ENCODE measurements at places on chromosomes 16 and 17.

DNA sequence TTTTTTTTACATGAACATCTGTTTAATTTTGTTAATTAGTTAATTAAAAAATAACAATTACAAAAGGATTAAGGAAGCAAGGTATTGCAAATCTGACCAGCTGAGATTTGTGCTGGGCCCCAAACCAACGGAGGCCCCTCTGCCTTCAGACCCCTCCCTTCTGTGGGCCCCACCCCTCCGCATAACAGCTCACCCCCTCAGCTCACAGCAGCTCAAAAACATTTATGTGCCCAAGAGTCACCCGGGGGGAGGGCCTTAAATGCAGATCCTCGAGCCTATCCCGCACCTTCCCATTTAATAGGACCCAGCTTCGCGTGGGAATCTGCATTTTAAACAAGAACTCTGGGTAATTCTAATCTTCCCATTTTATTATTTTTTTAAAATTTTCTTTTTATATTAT, 75.0 kb downstream of the MGAT5B start:
- DNase-seq: no peak

- no peak for DNase-seq
These were observed 338.9 kb downstream of the CA10 start for GRCh38 chr17:51819341-51820219.

- no peak for DNase-seq
These were observed 789.6 kb downstream of the CDH8 start for GRCh38 chr16:61246592-61246991.

GRCh38 chr17:45428050-45428617, 4.5 kb downstream of the ARHGAP27 start:
- peak; percentile 87 for DNase-seq

- no peak for DNase-seq
These were observed 23.2 kb upstream of the ARHGAP17 start for GRCh38 chr16:25038239-25038954.

DNA sequence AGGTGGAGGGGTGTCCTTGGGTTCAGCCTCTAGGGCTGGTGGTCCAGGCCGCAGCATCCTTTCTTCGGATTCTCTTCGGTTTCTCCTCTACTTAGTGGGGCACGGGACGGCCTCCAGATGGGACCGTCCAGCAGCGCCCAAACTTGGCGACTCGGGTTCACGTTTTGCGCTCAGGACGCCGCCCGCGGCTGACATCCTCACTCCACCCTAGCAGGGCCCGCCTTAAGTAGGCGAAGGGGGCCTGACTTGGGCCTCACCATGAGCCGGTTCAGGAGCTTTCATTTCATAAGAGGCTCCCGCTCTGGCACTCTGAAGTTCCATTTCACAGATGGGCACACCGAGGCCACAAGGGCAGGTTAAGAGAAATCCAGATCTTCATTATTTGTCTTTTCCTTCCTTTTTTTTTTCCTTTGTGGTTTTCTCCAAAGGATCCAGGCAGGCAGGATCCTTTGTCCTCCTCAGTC, 141.2 kb downstream of the SEC14L1 start:
- DNase-seq: peak; percentile 74

DNA sequence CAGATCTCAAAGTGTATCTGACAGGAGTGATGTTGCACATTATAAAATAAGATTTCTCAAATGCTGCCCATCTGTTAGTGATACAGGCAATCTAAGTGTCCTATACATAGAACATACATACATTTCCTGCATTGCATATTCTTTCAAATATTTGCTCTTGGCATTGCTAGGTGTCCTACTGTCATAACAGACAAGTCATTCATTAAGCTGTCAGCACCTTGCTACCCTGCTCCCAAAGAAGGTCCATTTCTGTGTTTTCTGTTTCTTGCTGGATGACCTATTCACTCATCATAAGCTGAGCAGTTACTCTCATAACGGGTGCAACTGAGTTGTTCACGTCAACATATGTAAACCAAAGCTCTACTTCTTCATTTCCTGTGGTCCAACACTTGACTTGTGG, 719.0 kb downstream of the KCNJ2 start:
- no peak for DNase-seq

DNA sequence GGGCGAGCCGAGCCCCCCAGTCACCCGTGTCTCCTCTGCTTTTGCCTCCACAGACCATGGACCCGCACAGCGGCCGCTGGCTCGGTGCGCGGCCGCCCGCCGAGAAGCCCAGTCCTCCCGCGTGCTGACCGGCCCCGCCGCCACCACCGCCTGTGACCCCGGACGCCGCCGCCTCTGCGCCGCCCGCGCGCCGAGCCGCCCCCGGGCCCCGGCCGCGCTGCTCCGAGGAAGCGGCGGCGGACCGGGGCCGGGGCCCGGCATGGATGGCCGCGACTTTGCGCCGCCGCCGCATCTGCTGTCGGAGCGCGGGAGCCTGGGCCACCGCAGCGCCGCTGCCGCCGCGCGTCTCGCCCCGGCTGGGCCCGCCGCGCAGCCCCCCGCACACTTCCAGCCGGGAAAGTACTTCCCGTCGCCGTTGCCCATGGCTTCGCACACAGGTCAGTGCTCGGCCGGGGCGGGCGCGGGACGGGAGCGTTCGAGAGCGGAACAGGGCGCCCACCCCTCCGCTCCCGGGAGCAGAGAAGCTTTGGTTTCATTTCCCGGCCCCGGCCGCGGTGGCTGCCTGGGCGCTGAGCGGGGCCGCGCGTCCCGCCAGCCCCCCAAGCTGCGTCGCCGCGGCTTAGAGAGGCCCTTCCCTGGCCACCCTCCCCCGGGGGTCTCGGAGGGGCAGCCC, 4.4 kb downstream of the BAHCC1 start:
- peak; percentile 81 for DNase-seq

- no peak for DNase-seq
These were observed 19.1 kb downstream of the SBK1 start for GRCh38 chr16:28311413-28311812.

- no peak for DNase-seq
These were observed 2.7 kb upstream of the RRAD start for GRCh38 chr16:66927918-66928649.

GRCh38 chr17:21089933-21090901, 36.5 kb upstream of the DHRS7B start:
- DNase-seq: no peak

GRCh38 chr17:7845359-7846062, 9.4 kb upstream of the TMEM88 start:
- DNase-seq: no peak

DNA sequence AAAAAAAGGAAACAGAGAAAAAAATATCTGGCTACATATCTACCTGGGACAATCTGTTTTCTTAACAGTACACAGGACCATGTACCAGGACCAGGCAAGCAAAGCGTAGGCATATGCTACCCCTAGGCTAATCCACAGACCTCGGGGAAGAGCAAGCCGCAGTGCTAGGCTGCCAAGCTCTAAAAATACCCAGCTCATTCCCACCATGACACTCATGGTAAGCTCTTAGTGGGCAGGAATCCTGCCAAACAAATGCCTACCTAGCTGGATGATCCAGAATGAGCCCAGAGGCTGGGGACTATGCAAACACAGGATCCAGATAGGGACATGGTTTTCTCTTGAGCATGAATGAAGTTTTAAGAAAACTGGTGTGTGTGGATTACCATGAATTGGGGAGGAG, 95.6 kb downstream of the GRIN2A start:
- no peak for DNase-seq

- DNase-seq: no peak
These were observed 4.0 kb upstream of the LMF1 start for GRCh38 chr16:974611-975261.

DNA sequence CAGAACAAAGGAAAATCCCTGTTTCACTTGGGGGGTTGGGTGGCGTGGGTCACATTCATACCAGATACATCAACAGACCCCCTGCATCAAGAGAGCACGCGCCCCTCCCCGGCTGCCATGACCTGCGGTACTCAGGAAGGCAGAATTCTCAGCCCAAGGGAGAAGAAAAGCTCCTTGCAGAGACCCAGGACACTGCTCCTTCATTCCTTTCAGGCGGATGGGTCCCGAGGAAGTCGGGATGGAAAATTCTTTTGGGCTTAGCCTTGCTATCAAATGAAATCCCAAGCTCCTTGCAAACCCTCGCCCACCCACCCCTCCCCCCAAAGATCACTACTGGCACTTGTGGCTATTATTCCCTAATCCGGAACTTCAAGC, 40.6 kb downstream of the HIC1 start:
- DNase-seq: no peak

GRCh38 chr16:29226782-29227181, 179.7 kb downstream of the NPIPB11 start:
- DNase-seq: no peak

GRCh38 chr17:46952115-46952514, 26.9 kb downstream of the RPRML start:
- no peak for DNase-seq

- no peak for DNase-seq
These were observed 179.9 kb downstream of the GSG1L start for GRCh38 chr16:27883576-27883975.

DNA sequence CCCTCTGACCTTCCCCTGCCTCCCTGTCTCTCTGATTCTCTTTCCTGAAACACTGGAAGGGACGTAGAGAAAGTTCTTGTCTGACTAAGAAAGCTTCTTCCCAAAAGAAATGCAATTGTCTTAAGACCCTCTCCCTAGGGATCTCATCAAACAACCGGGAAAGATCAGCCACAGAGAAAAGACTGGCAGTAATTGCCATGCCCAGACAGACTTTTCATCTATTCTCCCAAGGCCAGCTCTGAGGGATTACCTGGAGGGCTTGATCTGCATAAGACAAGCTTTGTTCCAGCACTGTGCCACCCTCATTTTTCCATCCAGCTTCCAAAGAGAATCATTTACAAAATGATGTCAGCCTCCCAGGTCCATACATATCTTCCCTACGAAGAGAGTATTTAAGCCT, 38.8 kb upstream of the HS3ST3A1 start:
- no peak for DNase-seq

GRCh38 chr17:72535779-72536178, 415.0 kb downstream of the SOX9 start:
- no peak for DNase-seq

- DNase-seq: peak; percentile 54
These were observed 42.6 kb upstream of the SKAP1 start for GRCh38 chr17:48472411-48473281.

- no peak for DNase-seq
These were observed 19.5 kb downstream of the NKD1 start for GRCh38 chr16:50567651-50568050.

DNA sequence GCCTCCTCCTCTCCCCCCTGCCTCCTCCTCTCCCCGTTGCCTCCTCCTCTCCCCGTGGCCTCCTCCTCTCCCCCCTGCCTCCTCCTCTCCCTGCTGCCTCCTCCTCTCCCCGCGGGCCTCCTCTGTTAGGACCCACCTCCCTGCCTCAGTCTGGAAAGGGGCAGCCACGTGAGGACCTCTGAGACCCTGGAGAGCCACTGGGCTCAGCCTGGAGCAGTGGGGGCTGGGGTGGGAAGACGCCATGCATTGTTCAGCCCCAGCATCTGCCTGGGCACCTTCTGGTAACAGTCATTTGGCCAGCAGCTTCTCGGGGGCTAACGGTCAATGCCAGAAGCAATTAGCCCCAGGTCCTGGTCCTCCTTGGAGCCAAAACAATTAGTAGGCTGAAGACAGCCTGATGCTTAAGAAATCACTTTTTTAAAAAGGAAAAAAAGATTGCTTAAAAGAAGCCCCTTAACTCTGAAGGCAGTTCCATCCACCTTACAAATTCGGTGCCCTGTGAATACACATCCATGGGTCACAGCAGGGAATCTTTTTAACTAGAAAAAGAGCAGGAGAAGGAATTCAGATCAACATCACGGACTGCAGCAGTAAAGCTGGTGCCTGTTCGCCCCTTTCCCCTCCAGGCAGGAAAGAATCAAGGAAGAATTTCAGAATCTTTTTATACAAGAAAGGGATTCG, 29.8 kb downstream of the NXN start:
- DNase-seq: no peak

DNA sequence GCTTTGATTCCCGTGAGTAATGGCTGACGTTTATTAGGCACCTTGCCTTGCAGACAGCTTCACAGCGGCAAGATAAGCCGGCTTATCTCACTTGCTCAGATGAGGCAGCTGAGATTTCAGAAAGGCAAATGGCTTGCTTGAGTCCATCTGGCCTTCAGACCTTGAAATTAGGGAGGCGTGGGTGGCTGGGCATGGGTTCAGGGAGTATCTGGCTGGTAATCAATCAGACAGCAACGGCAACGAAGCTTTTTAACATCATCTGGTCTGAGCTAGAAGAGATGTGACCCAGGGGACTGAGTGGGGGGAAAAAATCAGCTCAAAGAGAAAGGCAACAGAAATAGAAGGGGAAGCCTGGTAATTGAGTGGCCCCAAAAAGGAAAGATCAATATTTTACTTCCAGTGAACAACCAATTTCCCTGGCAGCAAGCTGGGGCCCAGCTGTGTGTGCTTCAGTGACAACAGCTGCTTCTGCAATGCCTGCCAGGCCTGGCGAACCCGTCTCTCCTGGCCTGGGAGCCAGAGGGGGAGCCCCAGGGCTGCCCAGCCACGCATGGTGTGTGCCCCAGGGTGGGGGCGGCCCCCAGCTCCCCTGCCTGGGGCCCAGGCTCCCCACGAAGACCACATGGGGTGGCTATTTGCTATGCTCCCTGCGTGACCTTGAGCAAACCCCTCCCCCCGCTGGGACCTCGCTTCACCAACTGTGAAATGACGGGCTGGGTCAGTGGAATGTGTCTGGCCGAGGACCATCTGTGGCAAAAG, 34.0 kb downstream of the RAB11FIP4 start:
- DNase-seq: no peak

- DNase-seq: no peak
These were observed 6.1 kb upstream of the SERPINF2 start for GRCh38 chr17:1736348-1737281.

All from T47D (cell line).